ENCODE measurements at places on chromosomes 2 and 18. TPM values are rescaled to one million over a fixed set of nuclear protein-coding genes. Genes with fewer than 3 reads are reported as not detected.

PAX3 gene
- not detected for total RNA-seq

DNA sequence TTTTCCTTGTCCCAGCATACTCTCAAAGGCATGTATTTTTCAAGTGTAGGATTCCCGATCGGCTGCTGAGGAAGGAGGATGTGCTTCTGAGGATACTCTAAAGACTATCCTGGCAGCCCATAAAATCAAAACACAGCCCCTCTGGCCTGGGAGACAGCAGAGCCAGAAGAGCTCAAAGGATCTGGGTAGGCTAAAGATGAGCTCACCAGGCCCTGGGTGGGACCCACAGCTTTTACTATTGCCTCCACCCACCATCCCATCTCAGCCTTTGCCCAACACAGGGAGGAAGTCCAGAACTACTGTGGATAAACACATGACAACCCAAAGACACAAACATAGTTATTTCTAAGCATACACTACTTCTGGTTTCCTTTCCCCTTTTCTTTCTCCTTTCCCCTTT is 79.1 kb upstream of the ZFP36L2 start:
- DNase-seq, result peak; percentile 48

GRCh38 chr2:141714496-141714895 is 416.3 kb downstream of the LRP1B start:
- DNase-seq, result no peak

DNA sequence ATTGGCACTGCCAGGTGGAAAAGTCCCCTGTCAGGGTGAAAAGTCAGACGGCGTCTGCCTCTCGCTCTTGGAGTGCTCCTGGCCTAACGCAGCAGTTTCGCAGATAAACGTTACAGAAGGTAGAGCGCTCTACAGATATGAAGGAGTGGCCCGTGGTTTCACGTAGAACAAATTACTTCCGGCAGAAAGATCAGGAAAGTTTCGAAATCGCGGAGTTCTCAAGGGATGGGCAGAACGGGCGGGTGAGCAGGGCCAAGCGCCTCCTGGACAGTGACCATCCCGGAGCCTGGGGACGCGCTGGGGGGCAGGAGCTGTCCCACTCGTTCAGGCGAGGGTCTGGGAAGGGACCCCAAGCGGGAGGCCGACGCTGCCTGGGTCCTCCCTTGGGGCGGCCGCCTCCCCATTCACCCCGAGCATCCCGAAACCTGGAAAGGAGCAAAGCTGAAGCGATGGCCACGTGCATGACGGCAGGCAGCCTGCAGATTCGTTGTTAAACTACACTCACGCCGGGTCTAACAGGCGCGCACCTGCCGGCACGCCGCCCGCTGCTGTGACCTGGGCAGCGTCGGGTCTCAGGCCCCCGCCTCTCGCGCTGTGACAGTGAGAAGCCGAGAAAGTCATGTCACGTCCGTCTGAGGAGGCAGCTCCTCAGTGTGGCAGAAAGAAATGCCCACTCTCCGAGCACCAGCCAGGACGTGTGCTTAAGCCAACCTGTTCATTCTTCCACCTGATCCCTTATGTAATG is 122.9 kb upstream of the SALL3 start:
- DNase-seq, result no peak

ABCB6 gene
- 14.3 TPM for total RNA-seq

ATG16L1 gene
- 13.7 TPM for total RNA-seq

DNA sequence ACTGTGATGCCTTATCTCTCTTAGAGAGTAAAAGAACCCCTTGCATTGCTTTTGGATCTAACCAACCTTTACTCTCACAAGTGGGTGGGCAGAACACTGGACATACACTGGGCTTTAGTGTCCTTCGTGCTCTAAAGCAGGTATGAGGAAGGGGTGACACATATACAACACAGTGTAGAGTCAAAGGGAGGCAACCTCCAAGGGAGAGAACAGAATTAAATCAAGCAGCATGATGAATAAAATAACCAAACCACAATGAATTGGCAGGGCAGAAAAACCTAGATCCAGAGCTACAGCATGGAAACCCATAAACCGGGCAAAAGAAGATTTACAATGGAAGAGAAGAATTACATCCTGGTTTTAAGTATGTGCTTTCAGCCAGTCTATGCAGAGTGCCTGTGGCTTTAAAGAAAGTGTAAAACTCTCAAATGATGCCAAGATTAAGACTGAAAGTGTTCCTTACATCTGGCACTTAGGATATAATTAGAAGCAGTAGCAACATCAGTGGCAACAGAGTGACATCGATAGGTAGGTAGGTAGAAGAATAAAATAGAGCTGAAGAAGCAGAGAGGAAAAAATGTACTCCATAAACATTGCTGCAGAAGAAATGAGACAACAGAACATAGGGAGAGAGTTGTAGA is 191.7 kb upstream of the ZC3H15 start:
- DNase-seq, result no peak

DNA sequence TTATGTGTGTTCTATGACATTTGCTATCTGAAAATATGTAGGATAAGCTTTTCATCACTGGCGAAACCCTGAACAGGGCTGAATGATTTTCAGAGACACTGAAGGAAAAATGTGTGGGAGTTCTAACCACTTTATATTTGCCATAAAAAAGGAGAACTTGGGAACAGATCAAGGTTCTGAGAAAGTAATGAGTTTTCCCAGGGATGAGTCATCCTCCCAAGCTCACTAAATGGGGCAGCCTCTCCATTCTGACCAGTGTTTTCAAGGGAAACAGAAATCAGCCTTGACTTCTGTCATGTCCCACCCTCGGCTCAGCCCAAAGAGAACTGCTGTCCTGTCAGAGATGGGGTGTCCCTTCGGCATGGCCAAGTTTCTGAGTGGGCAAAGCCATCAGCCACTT is 2109.8 kb upstream of the CELF4 start:
- no peak for DNase-seq

DNA sequence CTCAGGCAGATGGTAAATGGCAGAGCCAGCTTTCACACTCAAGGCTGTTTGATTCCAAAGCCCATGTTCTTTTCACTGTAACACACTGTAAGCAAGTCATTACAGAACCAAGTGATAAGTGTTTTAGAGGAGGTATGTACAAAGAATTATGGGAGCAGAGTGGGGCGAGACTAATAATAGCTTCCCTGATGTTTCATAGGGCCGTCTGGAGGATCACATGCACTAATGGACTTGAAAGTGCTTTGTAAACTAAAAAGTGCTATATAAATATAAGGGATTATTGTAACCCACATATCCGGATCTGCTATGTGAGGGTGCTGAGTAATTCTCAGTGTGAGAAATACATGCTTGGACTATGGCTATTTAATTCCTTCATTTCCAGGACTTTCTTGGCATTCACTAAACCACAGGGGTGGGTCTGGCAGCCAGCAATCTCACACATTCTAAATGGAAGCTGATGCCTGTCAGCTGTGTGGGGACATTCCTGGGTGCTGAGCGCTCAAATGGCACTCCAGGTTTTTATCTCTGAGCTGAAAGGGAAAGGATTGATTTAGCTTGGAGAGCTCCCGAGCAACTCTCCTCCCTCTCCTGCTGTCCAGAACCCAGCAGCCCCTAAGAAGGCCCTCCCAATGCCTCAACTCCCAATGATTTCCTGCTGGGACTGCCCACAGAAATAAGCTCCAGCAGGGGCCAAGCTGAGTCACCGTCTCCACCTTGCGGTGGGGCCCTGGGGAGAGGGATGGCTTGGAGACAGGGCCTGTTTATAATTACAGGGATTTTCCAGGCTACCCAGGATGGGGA is 222.8 kb downstream of the SOX11 start:
- peak; percentile 74 for DNase-seq

DNA sequence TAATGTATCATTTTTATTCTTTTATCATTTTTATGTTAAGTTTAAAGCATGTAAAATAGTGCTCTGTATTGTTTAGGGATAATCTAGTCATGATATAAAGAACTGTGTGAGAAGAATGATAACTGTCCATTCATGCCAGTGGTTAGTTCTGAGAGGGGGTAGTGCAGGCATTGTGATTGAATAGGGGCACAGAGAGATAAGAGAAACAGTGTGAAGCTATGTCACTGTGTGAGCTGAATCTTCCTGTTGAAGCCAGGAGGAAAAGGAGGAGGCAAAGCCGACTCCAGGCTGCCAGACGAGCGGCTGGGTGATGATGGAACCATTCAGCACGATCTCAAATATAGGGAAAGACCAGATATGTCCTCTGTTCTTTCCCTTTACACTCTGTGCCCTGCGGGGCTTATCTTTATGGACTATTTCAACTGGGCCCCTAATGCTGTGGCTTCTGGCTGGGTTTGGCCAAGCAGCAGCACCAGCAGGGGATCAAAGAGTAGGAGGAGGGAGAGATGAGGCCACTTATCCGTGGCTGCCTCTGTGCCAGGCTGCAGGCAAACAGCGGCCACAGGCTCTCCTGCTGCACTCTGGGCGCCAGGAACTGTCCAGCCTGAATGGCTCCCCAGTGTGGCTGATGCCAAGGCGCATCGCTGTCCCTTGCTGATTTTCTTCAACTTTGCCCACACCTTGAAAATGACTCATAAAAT is 128.0 kb downstream of the SPP2 start:
- DNase-seq, result no peak

DNA sequence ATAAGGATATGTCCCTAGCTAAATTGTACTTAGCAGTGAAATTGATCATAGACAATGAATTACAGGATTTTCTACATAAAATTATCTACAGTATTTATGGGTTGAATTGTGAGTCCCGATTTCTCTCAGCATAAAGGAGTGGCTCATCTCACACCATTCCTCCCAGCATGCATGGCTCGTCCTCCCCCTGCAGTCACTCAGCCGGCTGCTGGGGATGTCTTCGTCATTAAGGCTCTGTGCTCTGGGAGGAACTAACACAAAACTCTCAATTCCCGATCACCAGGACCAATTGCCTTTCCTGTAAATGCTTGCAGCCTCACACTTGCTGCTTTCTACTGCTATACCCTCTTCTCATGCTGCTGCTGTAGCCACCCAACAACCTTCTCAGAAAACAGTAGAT is 75.9 kb downstream of the TXNL1 start:
- DNase-seq, result no peak

DNA sequence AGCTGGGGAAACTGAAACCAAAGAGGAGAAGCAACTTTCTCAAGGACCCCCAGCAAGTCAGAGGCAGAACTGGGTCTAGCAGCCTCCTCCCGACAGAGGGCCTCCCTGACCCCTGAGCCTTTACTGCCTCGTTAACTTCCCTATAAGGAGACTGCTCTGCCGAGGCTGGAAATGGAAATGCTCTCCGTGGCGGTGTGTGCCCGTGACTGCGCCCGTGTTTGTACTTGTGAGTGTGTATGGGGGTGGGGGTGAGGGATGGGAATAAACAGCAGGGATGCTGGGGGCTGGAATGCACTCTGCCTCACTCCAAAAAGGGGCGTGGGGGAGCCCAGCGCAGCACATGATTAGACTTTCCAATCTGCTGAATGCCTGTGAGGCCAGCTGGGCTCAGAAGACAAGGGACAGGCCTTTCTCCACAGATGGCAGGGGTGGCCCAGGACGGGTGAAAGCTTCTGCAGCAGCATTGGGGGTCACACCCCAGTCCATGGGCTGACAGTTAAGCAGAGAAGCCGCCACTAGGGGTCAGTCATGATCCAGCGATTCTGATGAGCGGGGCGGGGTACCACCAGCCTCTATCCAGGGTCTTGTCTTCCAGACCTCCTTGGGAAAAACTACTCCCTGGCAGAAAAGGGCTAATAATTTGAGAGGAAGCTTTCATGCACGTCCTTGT is 26.8 kb downstream of the MPHOSPH10 start:
- DNase-seq, result peak; percentile 49

GRCh38 chr18:68564351-68564750 is 150.6 kb downstream of the TMX3 start:
- DNase-seq, result no peak
